ENCODE measurements at places on chromosomes 16 and 17.
A peak's percentile ranks its signal among the peaks of the same experiment; 100 is the strongest.

GRCh38 chr16:84647828-84648594, at the start of gene KLHL36:
Gene KLHL36, plus strand, starts transcription at chr16:84648511. Its CDS starts 2,357 bp downstream, at chr16:84650868.
- peak; percentile 60 for DNase-seq

- DNase-seq = no peak
These were observed 2.6 kb downstream of the CACNA1G start for GRCh38 chr17:50563092-50563511.

DNA sequence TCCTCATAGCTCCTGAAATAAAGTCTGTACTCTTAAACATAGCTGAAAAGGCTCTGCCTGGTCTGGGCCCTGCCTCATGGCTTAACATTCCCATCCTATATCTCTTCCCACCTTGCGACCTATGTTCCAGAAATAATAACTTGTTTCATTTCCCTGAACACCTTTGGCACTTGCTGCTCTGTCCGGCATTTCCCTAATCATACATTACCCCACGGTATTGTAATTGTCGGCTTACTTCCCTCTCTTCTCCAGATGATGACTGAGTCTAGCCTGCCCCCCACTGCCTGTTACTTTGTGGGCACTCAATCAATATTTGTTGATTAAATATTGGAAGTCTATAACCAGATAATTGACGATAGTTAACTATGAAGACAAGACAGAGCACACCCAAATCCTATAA, 23.3 kb upstream of the SUPT4H1 start:
- no peak for DNase-seq

GRCh38 chr17:47716375-47716774, 16.7 kb upstream of the TBX21 start:
- DNase-seq = no peak

GRCh38 chr16:66402591-66403230, 24.4 kb upstream of the BEAN1 start:
- no peak for DNase-seq

DNA sequence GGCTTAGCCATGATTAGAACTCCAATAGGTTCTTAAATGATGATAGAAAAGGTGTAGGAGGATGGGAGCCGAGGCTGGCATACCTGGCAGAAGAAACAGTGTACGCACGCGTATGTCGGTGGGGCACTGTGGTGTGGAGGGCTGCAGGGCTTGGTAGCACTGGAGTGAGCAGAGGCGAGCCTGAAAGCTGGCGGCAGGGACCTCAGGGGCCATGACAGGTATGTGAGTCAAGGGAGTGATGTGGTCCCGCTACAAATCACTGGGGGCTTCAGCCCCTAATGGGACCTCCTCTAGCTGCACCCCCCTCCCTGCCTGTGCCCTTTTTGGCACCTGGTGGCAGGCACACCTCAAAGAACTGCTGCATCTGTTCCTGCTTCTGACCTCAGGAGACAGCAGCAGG, 67.3 kb downstream of the RAI1 start:
- DNase-seq = no peak

DNA sequence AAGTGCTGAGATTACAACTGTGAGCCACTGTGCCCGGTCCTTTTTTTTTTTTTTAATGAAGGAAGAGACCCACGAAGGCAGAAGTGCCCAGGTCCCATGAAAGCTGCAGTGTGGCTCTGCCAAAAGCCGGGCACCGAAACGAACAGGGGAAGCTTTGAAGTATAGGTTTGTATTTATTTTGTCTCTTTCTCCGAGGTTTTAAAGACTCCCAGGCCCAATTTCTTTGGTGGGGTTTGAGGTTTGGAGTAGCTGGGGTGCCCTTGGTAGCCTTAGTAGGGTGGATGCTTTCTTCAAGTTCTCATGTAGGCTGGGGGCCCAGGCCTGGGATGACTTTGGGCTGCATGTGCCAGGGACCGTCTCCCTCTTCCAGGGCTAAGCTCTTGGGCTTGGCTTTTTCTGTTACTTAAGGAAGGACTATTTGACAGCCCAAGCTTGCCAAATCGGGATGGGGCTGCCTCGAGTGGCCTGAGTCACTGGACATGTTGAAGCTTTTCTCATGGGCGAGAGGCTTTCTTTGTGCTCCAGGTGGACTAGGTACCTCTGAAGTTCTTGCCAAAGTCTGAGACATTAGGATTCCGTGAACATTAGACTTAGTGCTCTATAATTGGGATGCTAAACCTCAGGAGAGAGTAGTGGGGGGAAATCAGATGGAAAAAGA, 66.3 kb downstream of the WIPI1 start:
- DNase-seq = no peak

DNA sequence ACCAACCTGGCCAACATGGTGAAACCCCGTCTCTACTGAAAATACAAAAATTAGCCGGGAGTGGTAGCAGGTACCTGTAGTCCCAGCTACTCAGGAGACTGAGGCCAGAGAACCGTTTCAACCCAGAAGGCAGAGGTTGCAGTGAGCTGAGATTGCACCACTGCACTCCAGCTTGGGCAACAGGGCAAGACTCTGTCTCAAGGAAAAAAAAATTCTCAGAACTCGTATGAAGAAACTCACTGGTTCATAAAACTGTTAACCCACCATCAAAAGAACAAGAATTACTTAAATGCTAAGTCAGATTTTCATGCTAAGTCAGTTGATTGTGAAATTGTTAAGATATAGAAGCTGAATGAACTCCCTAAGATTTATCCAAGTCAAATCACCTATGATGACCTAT, 31.3 kb downstream of the SLC39A11 start:
- no peak for DNase-seq

DNA sequence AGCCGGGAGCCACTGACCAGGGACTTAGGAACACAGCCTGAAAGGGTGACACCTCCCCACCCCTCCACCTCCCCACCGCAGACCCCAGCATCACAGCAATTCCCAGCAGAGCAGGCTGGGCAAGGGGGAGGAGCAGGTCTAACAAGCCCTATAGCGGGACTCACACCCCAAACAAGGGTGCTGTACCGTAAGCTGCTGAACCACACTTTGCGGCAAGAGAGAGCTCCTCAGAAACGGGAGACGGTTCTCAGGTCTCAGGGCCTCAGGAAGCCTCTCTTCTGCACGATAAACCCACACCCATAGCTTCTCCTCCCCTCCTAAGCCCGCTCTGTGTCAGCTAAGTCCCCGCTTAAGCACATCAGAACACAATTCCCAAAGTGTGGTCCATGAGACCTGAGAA, 11.7 kb upstream of the COTL1 start:
- DNase-seq = no peak

DNA sequence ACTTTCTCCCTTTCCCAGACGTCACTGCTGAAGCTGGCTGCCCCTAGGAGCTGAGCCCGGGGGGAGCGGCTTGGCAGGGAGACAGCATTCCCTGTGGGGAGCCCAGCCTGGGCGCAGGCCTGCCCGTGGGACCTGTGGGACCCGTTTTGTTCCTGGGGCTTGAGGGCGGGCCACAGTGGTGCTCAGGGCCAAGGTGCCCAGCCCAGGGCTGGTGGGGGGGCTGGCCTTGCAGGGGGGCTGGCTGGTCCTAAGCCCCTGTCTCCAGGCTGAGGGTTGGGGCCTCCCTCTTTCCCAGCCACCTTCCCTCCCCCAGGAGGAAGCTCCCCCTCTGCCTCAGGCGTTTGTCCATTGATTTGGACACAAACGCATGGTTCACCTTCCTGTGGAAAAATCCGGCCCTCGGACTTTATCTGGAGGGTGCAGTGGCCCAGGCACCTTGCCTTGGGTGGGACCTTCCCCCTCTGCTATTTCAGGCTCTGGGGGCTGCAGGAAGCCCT, 4.4 kb downstream of the NHERF2 start:
- DNase-seq = no peak

DNA sequence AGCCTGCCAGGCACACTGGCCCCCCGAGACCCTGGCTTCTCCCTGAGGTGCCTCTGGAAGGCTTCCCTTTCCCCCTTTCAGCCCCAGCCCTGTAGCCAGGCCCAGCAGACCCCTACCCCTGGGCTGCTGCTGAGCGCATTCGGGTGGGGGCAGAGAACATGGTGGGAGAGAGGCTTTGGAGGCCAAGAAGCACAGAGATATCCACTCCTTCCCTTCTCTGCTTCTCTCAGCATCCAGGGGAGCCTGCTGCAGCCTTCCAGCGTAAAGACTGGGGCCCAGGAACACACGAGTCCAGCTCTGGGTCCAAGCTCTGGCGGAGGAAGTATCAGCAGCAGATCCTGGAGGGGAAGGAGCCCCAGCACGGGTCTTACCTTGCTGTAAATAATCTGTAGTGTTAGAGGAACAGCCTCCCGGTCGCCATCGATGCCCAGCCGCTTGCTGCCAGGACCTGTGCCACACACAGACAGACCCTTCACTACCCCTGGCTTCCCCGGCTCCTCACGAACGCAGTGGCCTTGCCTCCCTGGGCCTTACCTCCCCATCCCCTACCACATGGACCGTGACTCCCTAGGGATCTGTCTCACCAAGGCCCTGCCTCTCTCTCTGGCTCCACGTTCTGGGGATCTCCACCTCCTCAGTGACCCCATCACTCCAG, 17.0 kb upstream of the PIK3R6 start:
- DNase-seq = no peak

- DNase-seq = no peak
These were observed 293.6 kb upstream of the CDH11 start for GRCh38 chr16:65415460-65415859.
